Heart right ventricle (tissue), 16 donors: ENCODE measurements at places on chromosomes 12 and 14.

DNA sequence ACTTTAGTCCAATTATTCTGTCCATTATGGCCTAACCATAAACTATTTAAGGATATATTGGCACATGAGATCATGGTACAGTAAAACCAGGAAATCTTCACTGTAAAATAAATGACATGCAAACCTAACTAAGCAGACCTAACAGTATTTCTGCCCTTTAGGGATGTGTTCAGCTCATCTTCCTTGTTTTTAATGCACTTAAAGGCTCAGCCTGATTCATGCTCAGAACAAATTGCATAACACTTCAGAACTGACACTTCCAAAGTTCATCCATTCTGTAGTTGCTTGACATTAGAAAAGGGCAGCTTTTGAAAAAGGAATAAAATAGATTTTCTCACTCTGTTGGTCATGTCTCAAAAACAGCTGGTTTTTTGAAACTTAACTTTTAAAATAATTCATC is 708.5 kb downstream of the C12orf50 start:
- no peak for DNase-seq

DNA sequence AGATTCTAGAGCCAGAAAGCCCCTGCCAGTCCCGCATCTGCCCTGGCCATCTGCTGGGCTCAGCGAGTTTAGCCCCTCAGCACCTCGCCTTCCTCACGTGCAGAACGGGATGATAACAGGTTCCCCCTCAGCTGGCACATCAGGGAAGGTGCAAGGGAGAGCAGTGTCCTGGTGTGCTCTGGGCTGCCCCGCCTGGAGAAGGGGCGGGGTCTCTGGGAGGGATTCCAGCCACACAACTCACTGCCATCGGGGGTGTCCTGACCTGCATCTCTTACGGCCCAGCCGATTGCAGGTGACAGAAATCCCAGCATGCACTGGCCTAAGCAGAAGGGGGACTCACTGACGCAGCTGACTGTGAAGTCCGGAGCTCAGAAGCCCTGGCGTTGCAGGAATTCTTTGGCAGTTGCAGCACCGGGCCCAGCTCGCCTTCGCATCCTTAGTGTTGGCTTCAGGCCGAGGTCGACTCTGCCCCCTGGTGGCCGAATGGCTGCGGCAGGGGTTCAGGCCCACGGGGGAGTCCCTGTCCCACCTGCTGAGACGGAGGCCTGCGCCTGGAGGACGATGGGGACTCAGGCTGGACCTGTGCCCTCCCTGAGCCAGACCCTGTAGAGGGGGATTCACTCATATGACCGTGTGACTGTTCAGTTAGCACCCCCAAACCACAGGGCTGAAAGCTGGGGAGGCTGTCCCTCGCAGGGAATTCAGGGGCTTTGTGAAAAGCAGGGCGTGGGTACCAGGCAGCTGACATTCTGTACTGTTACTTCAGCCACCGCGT is 178.6 kb downstream of the ADGRD1 start:
- peak; percentile 76 for DNase-seq

- DNase-seq: no peak
Measured at GRCh38 chr14:64074961-64075612, 219.1 kb downstream of the ESR2 start.

DNA sequence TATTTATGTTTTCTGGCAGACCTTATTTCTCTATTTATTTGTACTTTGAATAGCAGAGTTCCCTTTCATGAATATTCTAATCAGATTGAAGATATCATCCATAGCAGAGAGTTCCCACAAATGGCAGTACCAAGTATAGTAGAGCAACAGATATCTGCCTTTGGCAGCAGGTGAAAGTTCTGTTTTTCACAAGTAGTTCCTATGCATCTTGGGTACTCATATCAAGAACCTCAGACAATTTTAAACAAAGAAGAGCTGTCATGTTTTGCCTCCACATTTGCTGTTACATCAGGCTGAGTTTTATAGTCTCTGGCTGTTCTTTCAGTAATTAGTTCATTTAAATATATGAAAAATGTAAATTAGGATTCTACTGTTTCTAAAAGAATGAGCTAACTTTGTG is 252.0 kb downstream of the KCNC2 start:
- DNase-seq: no peak
